ENCODE measurements at places on chromosomes 13 and 19. TPM values are rescaled to one million over a fixed set of nuclear protein-coding genes. Genes with fewer than 3 reads are reported as not detected.

Gene APOC4
- total RNA-seq = not detected

Gene COMMD6
- 40.9 TPM for total RNA-seq

Gene CKM
- not detected for total RNA-seq

Gene OSCAR
- total RNA-seq = 0.33 TPM

Gene TGFBR3L
- total RNA-seq = 0.58 TPM

Measured in smooth muscle cell of trachea (primary cell).